Activated T-helper 1 cell treated with anti-CD3 and anti-CD28 coated beads, Interleukin-2, amount 50 U/mL, for 16 hours (primary cell): ENCODE measurements at places on chromosomes 16 and 17.

DNA sequence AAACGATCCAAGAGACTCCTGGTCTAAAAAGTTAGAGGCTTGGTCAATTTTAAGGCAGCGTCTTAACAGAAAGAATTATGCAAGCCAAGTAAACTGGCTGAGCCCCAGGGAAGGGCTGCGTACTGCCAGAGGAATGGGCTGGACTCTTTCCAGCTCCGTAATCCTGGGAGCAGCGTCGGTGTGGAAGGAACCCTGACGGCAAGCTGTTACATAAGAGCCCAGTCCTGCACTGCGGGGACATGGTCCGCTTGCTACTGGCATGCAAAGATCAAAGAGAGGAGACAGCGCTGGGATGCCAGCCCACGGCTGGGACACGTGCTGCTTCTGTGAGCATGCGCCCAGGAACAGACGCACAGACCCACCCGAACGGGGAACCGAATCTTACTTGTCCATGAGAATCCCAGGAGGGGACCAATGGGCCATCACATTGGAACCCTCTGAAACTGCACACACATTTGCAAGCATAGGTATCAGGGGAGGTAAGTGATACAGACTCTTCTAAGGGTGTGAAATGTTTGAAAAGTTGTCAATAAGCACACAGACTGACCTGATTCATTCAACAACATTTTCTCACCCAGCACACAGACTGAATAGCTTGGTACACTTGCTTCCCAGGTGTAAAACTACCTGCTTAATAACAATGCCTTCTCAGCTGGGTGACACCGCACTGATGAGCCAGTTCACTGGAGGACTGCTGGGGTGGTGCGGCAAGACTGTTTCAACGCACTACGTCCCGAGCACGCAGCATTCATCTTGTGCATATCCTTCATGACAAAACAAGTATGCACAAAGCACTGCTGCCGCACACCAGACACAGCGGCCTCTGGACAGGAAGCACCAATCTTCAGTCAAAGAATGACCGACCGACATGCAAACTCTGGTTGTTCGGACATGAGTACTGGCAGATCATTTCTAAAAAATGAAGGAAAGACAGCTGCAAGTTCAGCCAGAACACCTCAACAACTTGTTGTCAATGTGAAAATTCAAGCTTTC, 94.9 kb downstream of the ANKRD11 start:
- DNase-seq: no peak

GRCh38 chr17:44898768-44899073, 524 bp downstream of the EFTUD2 start:
- DNase-seq: no peak

- no peak for DNase-seq
These were observed 19.5 kb upstream of the RBFOX1 start for GRCh38 chr16:7313170-7313569.

DNA sequence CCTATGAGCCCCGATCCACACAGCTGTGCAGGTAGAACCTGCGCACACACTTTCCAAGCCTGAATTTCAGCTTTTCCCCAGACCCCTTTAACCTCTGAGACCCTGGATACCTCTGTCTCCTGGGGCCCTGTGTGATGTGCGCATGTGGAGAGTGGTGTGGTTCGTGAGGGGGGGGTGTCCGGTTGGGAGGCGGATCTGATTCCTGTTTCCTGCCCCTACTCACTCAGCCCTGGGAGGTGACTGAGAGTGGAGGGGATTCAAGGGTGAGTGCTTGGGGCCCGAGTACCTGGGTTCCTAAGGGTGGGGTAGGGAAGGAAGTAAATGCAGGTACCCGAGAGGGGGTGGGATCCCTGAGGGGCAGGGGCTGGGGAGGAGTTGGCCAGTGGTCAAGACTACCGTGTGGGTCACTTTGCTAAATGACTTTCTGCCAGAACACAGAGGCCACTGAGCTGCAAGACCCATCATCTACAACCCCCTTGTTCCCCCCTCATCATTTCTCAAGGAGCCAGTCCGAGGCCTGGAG, 621 bp downstream of the ARHGEF15 start:
- DNase-seq: no peak

DNA sequence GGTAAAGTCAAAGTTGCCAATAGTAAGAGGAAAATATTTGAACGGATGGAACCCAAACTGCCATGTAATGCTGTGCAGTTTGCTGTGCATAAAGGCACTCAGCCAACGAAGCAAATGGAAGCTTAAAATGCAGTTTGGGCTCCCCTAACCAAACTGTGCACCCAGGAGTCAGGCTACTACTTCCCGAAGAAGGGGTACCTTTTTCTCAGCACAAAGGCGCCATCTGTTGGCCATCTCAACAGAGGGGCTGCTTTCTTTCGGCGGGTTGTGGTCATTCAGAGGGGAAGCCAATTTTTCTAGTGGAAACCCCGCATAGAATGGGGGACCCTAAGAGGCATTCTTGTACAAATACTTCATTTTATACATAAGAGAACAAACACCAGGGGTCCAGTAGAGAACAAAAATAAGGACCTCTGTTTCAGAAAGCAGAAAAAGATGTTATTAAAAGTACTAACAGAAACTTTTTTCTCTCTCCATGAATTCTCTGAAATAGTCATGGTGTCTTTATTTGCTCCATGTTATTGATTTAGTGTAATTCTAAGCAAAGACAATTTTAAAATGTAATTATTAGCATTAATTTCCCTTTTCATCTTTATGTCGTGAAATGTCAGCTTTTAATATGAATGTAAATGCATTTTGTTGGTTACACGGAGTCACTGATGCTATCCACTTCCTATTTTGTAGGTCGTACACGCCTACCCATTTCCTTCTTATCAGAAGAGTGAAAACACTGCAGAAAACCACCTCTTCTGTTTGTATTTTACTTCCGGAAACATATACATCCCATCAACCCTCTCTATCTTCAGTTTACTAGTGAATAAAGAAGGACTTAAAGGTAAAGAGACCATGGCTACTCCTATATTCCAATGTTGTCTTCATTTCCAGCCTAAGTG, 453.3 kb downstream of the KCNJ2 start:
- no peak for DNase-seq

DNA sequence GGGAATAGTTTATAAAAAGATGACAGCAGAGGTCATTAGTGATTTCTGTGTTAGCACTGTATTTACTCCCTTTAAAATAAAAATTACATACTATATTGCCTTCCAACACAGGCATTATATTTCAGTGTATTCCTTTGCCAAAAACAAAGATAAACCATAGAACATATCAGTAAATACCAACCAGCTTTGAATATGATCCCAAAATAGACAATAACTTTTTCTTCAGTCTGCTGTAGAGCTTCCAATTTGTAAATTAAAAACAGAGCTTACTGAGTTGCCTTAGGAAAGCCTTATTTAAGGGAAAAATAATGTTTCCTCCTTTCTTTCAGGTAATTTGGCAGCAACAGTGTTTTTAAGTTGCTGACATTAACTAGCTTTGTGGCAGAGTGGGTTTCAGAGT, 352.1 kb upstream of the TBX2 start:
- DNase-seq: no peak

DNA sequence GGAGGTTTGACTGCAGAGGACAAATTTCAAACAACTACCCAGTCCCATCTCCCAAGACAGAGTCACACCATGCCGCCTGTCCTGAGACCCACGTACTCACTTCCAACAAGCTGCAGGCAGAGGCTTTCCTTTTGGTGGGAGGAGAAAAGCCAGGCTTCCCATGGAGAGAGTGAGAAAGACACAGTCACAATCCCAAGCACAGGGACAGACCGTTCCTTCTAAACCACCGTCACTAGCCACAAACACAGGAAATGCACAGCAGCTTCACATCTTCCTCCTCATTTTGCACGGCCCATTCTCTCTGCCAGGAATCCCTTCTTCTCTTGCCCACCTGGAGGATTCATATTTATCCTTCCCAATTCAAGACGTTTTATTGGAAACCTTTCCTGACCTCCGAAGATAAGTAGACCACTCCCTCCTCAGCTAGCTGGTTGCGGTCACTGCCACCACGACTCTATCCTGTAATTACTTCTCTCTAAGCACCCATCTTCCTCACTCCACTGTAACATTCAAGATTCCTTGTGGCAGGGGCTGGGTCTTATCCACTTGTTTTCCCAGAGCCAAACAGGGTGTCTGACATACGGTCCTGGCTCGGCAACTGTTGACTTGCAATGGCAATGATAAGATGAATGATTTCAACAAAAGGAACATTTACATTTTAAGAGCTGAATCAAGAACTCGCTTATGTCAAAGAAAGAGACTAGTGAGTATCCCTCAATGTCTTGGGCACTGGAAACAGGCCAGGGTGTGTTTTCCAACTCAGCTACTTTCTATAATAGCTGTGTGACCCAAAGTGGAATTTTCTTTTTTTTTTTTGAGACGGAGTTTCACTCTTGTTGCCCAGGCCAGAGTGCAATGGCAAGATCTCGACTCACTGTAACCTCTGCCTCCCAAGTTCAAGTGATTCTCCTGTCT, 87.6 kb downstream of the XYLT1 start:
- DNase-seq: no peak

- DNase-seq: no peak
These were observed 9.2 kb upstream of the ITGA3 start for GRCh38 chr17:50046667-50047066.

DNA sequence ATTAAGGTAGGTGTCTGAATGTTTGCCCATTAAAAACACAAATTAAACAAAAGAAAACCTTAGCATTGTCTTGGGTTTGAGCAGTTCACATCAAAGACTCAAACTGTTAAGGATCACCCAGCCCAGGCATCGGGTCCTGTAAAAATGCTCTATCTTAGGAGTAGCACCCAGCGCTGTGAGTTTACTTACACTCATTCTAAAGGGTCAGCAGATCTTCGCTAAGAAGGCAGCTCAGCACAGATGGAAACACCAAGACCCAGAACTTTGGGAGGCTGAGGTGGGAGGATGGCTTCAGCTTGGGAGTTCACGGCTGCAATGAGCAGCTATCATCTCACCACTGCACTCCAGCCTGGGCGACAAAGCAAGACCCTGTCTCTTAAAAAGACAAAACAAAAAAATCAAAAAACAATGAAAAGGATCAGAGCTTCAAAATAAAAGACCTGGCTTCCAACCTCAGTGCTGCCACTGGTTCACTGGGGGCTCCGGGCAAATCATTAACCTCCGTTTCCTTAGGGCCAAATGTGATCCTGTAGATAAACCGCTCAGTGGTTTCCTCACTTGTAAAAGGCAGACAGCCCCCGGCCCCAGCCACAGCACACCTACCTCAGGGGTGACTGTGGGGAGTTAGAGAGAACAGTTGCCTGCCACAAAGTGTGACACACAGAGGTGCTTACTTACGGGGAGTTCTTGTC, 11.1 kb downstream of the COG1 start:
- DNase-seq: no peak

DNA sequence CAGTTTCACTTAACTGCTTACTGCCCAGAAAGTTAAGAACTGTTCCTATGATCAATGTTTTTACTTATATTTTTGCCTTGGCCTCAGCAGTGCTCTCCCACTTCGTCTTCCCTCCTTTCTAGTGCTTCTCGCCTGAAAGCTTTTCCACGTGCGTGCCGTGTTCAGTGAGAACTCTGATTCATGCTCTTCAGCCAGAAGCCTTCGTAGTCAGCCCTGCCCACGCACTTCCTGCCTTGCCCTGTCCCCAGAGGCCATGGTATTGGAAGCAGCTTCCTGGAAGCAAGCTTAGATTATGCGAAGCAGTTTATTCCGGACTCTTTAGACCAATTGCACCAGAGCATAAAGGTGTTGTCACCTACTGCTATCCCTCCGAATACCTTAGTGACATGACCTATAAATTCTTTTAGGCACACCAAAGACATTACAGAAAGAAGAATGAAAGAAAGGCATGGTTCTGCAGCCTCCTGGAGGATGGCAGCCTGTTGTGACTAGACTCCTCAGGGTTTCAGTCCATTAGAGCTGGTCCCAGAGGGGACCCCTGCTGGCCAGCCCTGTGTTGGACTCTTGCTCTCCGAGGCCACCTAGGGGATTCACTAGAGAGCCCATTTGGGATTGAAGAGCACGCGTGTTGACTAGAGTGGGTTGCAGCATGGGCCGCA, 105.2 kb downstream of the RPTOR start:
- DNase-seq: no peak

DNA sequence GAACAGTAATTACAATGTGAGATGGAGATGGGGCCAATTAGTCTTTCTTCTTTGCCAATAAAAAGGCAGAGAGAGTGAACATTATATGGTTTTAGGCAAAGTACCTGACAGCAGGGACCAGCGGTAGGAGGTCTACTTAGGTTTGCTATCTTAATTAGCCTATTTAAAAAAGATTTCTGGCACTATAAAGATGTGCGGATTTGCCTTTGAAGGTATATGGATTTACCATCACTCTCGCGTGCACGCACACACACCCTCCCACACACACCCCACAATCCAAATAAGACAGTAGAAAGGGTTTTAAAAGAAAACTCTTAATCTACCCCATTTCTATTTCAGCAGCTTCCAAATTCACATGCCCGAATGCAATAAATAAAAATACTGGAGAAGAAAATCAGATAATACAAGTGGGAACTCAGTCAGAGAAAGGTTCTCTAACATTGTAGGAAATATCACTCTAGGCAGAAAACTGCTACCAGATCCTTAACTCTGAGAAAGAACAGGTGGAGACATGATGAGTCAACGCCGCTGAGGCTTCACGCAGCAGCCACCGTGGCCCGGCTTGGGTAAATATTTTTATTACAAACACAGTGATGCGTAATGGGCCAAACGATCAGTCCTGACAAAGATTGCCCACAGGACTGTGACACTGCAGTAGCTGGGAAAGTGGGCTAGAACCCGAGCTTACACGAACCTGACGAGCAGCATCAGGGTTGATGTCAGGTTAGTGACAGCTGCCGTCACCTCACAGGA, 66.6 kb upstream of the AXIN2 start:
- DNase-seq: no peak

GRCh38 chr17:4004517-4005295, 40.5 kb upstream of the ATP2A3 start:
- DNase-seq: peak; percentile 20

DNA sequence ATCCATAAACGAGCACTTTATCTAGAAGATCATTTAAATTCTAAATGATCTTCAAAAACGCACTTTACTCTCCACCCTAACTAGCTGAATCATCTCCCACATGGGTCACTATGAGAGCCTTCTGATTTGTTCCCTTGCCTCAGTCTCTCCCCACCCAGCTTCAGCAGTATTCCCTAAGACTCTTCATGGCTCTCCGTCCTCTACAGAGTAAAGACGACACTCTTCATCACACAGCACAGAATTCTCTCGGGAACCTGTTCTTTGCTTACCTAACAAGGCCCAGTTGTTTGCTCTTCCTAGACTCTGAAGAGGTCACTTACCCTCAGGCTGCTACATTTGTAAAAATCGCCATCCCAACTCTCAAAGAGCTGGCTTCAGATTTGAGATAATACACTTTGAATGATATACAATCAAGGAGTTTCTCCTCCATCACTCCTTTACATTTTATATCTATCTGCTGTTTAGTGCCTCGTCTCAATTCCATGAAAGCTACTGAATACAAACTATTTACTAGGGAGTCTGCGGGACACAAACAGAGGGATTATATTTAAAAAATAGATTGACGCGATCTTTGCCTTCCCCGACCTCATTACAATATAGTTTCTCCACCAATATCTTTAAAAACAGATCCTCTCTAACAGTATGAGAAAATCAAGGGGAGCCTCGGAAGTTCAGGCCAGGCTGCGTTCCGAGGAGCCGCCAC, 511 bp upstream of the LIG3 start:
- no peak for DNase-seq

- DNase-seq: no peak
These were observed 194.8 kb downstream of the HS3ST4 start for GRCh38 chr16:25886598-25886997.
